ENCODE measurements at places on chromosomes 1 and 21. TPM values are rescaled to one million over a fixed set of nuclear protein-coding genes. Genes with fewer than 3 reads are reported as not detected.

DNA sequence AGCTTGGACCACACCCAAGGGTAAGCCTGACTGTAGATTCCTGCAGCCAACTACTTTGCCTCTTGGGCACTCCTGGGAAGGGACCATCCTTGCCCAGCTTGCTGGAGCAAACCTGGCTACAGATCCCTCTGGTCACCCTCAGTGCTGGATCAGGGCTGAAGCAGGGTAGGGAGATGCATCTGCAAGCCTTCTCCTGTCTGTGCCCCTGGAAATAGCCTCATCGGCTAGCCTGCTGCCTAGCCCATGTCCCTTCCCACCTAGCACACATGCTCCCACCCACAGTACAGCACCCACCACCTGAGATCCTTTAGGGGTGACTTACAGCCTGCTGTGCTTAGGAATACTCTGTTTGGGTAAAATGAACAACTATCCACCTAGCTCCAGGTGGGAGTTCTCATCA is 177.3 kb upstream of the HMGB4 start:
- no peaks in the 10 kb centered on the region for H3K27me3 ChIP-seq
- no peak overlapping the region for H3K4me3 ChIP-seq
- H3K27ac ChIP-seq: no peak overlapping the region
- H3K36me3 ChIP-seq: no peaks in the 10 kb centered on the region

DNA sequence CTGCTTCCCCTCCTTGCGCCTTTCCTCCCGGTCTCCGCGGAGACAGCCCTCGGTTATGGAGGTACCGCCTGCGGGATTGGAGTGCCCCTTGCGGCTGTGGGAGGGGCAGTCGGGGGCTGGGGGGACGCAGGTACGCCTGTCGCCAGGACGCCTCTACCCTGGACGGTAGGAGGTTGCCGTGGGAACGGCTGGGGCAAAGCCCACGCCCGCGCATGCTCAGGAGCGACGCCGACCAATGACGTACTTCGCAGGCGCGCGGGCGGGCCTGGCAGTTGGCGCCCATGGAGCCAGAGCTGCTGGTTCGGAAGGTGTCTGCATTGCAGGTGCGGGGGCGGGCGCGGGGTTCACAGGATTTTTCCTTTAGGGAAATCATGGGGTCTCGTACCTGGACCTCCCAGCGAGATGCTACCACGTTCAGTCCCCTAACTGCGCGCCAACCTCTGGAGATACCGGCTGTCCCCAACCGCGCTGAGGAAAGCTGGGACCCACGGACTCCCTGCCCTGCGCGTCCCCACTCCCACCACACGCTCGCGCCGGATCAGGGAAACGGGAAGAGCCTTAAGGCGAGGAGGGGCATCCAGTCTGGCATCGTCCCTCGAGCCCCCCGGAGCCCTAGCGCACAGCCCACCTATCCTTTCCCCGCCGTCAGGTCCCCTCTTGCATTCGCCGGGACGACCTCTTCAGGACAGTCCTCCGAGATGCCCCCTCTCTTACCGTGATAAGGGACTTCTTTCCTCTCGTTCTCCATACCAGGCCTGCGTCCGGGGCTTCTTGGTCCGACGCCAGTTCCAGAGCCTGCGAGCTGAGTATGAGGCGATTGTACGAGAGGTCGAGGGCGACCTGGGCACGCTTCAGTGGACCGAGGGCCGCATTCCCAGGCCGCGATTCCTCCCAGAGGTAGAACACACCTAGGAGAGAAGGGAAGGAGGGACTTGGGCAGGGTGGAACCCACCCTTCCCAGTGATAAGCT is at the start of gene IQCC:
IQCC (plus strand) TSS at position 271 of the 970 bp plus-strand sequence; CDS start at position 282, 11 bp downstream.
- H3K4me1 ChIP-seq: peaks cover 13% of the 10 kb centered on the region
- no peaks in the 10 kb centered on the region for H3K27me3 ChIP-seq
- H3K4me3 ChIP-seq: peak within 1 kb of the TSS; percentile 59
- peak within 1 kb of the TSS; percentile 31 for H3K27ac ChIP-seq

Gene RNU1-1
- under 0.01 TPM for total RNA-seq

DNA sequence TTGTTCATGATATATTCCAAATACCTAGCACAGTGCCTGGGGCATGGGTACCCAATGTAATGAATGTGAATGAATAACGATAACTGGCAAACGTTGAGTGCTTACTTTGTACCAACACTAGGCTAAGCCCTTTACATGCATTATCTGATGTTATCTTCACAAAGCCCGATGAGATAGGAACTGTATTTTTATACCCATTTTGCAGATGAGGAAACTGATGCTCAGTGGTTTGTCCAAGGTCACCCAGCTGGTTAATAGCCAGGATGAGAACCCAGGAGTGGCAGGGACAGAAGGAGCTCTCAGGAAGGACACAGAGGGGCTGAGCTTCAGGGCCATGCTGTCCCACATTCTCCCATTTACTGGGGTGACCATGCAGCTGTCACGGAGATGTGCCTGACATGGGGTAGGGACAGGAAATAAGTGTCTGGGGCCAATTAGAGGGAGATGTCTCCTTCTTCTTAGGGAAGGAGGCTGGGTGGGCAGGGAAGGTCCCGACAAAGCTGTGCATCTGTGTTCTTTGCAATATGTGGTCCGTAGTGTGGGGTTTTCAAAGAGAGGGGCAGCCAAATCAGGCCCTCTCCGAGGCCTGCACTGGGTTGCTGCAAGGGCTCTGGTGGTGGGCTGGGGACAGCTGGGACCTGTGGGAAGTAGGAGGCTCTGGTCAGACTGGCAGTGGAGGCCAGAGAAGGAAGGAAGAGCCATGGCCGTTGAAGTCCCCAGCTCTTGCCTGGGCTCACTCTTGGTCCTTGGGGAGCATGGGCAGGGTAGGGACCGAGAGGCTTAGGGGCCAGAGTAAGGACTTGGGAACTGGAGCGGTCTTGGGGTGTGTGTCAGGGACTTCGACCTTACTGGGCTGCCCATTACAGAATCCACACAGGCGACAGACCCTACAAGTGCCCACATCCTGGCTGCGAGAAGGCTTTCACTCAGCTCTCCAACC is 26.6 kb downstream of the A3GALT2 start:
- H3K27ac ChIP-seq: no peak overlapping the region
- H3K4me3 ChIP-seq: no peak overlapping the region
- H3K36me3 ChIP-seq: peaks cover 32% of the 10 kb centered on the region
- no peaks in the 10 kb centered on the region for H3K4me1 ChIP-seq

DNA sequence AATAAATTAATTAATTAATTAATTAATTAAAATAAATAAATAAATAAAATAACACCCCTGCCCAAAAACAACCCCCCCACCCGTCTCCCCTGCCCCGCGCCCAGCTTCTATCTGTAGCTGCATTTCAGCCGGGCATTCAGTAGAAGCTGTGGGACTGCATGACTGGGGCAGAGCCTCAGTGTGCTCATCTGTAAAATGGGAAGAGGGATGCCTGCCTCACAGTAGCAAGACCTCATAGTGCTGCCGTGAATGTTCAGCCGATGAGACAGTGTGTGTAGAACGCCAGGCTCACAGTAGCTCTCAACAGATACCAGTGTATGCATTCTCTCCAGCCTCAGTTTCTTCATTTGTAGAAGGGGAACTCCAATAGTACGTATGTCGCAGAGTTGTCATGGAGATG is 8.7 kb downstream of the PADI4 start:
- H3K36me3 ChIP-seq: no peaks in the 10 kb centered on the region
- H3K4me3 ChIP-seq: no peak overlapping the region
- H3K27me3 ChIP-seq: peaks cover 24% of the 10 kb centered on the region
- no peak for DNase-seq
- H3K27ac ChIP-seq: no peak overlapping the region

Gene PLEKHA6
- 5.0 TPM for total RNA-seq

GRCh38 chr1:186187601-186188000 is 187.5 kb downstream of the TPR start:
- no peak for DNase-seq
- no peak overlapping the region for H3K4me3 ChIP-seq
- peak overlapping the region; percentile 78 for H3K27ac ChIP-seq
- H3K4me1 ChIP-seq: peaks cover 20% of the 10 kb centered on the region

DNA sequence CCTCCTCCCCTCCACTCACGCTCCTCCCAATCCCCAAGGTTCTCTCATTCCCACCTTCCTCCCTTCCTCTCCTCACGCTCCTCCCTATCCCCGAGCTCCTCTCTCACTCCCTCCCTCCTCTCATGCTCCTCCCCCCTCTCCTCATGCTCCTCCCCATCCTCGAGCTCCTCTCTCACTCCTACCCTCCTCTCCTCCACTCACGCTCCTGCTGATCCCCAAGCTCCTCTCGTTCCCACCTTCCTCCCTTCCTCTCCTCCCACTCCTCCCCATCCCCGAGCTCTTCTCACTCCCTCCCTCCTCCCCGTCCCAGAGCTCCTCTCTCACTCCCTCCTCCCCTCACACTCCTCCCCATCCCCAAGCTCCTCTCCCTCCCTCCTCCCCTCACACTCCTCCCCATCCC is 31.4 kb downstream of the PGBD5 start:
- H3K27ac ChIP-seq: no peak overlapping the region
- H3K36me3 ChIP-seq: no peaks in the 10 kb centered on the region
- no peak for DNase-seq
- no peak overlapping the region for H3K4me3 ChIP-seq
- H3K4me1 ChIP-seq: no peaks in the 10 kb centered on the region

DNA sequence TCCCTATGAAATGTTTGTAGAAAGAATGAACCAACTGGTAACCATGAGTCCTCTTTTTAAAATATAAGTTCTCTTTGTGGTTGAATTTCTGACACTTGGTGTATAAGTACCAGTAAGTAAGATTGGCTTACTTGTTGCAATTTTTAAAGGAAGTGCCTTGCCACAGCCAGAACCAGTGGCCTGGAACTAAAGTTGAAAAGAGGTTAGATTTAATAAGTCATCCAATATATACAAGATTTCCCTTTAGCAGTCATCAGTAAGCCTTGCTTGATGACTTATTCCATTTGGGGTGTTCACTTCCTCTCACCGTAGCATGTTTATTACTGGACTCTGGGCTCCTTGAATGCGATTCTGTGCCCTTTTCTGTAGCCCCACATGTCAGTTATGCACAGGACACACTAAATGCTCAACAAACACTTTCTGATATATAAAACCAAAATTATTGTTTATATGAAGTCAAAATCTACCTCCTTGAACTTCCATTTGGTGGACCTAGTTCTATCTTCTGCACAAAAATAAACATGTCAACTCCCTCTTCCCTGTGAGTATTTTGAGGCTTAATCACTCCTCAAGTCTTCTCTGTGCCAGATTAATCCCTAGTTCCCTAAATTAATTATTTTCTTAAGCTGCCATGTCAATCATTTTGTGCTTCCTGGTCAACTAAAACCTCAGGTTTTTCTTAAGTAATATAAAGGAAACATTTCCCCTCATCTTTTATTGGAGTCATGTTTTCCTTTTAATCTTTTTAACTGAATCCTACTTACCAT is 218.1 kb downstream of the ST6GALNAC3 start:
- H3K36me3 ChIP-seq: no peaks in the 10 kb centered on the region
- no peak for DNase-seq
- no peak overlapping the region for H3K27ac ChIP-seq
- no peak overlapping the region for H3K4me3 ChIP-seq

Gene ISG15
- 105 TPM for total RNA-seq

Gene OR2G6
- total RNA-seq: not detected

GRCh38 chr1:145963265-145964019 is 933 bp downstream of the ANKRD34A start:
- H3K27me3 ChIP-seq: no peaks in the 10 kb centered on the region
- DNase-seq: peak; percentile 85
- peaks cover 28% of the 10 kb centered on the region for H3K4me1 ChIP-seq
- no peaks in the 10 kb centered on the region for H3K36me3 ChIP-seq

Gene GSTM5
- total RNA-seq: 0.28 TPM

GRCh38 chr1:78095593-78095992 is 49.8 kb downstream of the GIPC2 start:
- no peaks in the 10 kb centered on the region for H3K27me3 ChIP-seq
- DNase-seq: peak; percentile 71
- no peak overlapping the region for H3K4me3 ChIP-seq
- H3K36me3 ChIP-seq: no peaks in the 10 kb centered on the region

GRCh38 chr21:17295997-17296396 is 216.8 kb upstream of the CXADR start:
- no peaks in the 10 kb centered on the region for H3K4me1 ChIP-seq
- H3K27me3 ChIP-seq: no peaks in the 10 kb centered on the region
- no peak overlapping the region for H3K4me3 ChIP-seq
- DNase-seq: no peak

GRCh38 chr21:33265664-33266049 is 510 bp upstream of the IL10RB start:
- H3K4me1 ChIP-seq: peaks cover 2% of the 10 kb centered on the region
- peak overlapping the region; percentile 89 for H3K4me3 ChIP-seq
- H3K27me3 ChIP-seq: no peaks in the 10 kb centered on the region
- H3K27ac ChIP-seq: no peak overlapping the region

Gene RHD
- total RNA-seq: 0.28 TPM

DNA sequence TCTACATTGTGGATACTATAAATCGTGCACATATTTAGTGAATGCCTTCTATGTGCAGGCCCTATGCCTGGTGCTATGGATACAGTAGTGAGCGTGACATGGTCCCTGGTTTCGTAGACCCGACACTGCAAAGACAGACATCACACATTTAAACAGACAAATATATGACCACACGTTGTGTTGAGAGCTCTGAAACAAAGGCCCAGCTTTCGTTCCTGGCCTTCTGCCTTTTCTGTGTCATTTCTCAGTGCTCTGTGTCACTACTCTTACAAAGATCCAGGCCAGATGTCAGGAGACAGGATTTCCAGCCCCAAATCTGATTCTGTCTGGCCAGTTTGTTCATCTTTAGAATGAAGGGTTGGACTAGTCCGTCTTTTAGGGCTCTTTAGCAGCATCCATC is 19.3 kb upstream of the TRABD2B start:
- no peak overlapping the region for H3K4me3 ChIP-seq
- no peak overlapping the region for H3K27ac ChIP-seq
- H3K4me1 ChIP-seq: no peaks in the 10 kb centered on the region
- no peaks in the 10 kb centered on the region for H3K36me3 ChIP-seq

Gene MAP10
- 1.1 TPM for total RNA-seq

DNA sequence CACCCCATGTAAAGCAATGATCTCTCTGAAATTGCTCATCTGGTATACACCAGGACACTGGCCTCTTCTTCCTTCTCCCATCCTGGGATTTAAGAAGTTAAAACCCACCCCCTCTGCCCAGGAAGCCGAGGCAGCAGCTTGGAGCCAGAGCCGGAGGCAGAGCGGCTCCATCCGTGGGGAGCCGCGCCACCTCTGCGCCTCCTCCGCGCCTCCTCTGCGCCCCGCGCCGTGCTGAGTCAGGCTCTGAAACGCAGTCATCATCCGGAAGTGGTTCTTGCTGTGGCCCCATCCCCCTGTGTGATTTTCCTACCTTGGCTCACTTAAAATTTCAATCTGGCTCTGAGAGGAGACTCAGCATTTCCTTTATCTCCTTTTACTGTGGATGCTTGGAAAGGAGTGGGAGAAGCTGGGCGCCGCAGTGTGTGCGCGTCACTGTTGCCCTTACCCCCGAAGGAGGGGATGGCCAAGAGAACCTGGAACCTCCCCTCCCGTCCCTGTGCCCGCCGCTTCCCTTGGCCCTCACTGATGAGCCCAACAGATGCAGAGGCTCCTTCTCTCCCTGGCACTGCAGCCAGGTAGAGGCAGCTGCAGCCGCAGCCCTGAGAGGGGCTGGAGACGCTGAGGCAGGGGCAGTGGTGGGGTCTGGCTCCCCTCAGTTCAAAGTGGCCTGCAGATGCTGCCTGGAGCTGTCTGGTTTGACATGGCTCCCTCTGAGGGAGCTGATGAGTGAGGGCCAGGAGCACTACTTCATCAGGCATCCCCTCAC is 15.3 kb upstream of the NPHP4 start:
- H3K27ac ChIP-seq: no peak overlapping the region
- H3K4me3 ChIP-seq: no peak overlapping the region
- DNase-seq: peak; percentile 40
- no peaks in the 10 kb centered on the region for H3K27me3 ChIP-seq

- no peaks in the 10 kb centered on the region for H3K27me3 ChIP-seq
- no peak overlapping the region for H3K27ac ChIP-seq
- no peak overlapping the region for H3K4me3 ChIP-seq
- no peaks in the 10 kb centered on the region for H3K36me3 ChIP-seq
- H3K4me1 ChIP-seq: peaks cover 6% of the 10 kb centered on the region
Measured at GRCh38 chr1:12521096-12521495, 96.9 kb downstream of the DHRS3 start.

Gene TAS1R1
- not detected for total RNA-seq

Gene IPP
- total RNA-seq: 10.6 TPM

Gene TRIM46
- 2.5 TPM for total RNA-seq
